NCI-H187 treated with DMSO at 0.1 percent for 48 hours (cell line): ENCODE measurements at places on chromosomes 6 and 20.

DNA sequence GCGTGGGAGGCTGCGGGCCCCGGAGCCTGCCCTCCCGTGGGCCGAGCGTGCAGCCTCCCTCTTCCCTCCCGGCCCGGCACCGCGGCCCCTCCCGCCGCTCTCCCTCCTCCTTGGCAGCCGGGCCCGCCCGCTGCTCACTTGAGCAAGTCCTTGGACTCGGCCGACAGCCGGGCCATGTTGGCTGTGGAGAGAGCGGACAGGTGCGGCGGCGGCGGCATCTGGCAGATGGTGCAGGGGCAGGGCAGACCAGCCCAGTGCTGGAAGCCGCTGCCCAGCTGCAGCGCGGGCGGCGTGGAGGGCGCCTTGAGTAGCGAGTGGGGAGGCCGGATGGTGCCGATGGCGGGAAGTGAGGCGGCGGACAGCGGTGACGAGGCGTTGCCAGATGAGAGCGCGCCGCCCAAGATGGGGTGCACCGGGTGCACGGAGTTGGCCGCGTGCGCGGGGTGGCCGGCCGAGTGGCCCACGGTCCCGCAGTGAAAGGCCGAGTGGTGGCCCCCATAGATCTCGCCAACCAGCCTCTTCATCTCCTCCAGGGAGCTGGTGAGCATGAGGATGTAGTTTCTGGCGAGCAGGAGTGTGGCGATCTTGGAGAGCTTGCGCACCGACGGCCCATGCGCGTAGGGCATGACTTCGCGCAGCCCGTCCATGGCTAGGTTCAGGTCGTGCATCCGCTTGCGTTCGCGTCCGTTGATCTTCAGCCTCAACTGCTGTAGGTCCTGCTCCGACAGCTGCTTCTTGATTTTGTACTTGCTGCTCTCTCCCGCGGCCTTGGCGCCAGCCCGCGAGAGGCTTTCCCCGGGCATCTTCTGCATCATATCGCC lies 766 bp downstream of the OLIG3 start:
- no peak for DNase-seq

DNA sequence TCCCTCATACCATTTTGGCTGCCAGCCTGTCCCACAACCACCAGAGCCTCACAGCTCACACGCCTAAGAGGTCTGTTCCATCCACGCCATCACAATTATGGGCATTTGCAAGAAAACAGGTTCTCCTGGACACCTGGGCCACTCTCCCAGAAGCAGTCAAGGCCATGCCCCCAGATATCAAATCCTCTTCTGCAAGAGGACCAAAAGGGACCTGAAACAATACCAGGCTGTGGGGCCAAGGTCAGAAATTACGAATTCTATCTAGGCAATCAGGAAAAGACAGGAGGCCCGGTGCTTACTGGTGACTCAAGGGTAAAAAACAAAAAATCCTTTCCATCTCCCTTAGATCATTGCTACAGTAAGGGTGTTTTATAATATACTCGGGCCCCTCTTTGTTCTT lies 69.8 kb downstream of the ZMYND8 start:
- no peak for DNase-seq

DNA sequence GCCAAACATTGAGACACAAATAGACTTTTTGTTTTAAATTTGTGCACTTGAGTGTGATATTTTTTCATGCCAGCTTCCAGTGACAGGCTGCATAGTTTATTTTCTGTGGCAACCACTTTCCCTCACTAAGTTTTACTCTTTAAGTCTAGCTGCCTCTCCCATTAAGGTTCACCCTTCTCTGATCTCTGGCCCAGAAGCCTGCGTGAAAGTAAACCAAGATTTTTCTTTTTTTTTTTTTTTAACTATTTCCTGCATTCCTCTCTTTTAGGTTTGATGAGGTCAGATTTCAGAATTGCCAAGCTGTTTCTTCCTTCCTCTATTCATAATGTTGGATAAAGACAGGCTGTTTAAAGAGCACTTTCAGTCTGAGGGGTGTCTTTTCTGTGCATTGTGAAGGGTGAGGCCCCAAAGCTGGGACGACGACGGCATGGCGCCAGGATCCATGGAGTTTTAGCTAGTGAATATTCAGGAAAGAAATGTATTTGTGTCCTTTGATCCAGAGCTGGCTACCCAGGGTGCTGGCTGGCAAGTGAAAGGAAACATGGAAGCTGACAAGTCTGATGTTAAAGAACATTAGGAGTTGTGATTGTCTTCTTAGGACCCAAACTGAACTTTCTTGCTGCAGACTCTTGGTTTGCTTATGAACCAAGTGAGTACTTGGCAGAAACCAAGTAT lies 50.7 kb downstream of the DOK5 start:
- DNase-seq: no peak

- no peak for DNase-seq
Measured at GRCh38 chr6:125931733-125932450, 24.7 kb upstream of the HINT3 start.

DNA sequence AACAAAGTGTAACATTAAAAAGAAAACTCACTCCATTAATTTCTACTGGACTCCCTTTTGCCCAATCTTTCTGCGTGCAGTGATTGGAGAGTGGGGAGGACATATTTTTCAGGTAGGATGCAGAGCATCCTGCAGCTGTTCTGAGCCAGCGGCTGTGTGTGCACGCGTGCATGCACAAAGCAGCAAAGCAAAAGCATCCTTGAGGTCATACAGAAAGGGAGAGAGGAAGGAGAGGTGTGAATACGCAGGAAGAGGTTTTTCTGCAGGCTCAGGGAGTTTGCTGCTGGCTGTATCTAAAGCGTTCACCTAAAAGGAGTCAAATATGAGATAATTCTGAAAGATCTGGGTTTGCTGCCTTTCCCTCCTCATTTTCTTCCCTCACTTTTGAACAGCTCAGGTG lies 108.4 kb downstream of the HUS1B start:
- DNase-seq: no peak

DNA sequence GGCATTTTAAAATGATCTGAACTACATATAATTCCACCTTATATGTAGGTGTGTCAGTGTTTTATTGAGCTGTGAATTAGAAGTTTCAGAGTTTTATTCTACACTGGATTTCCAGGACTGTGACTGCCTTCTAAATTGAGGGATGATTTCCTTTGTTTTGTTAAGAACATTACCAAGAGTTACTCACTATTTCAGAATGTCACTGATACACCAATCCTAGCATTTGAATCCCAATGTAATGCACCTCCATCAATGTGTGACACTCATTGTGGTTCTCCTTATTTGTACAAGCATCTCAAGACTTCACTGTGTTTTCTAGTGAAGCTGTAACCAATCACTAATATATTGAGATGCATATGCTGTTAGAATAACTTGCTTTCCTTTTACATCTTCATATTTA lies 86.8 kb downstream of the PLCB1 start:
- DNase-seq: no peak

- no peak for DNase-seq
Measured at GRCh38 chr6:66771626-66772025, 1064.6 kb upstream of the EYS start.

GRCh38 chr6:107931894-107932293 lies 26.1 kb downstream of the SEC63 start:
- peak; percentile 12 for DNase-seq

DNA sequence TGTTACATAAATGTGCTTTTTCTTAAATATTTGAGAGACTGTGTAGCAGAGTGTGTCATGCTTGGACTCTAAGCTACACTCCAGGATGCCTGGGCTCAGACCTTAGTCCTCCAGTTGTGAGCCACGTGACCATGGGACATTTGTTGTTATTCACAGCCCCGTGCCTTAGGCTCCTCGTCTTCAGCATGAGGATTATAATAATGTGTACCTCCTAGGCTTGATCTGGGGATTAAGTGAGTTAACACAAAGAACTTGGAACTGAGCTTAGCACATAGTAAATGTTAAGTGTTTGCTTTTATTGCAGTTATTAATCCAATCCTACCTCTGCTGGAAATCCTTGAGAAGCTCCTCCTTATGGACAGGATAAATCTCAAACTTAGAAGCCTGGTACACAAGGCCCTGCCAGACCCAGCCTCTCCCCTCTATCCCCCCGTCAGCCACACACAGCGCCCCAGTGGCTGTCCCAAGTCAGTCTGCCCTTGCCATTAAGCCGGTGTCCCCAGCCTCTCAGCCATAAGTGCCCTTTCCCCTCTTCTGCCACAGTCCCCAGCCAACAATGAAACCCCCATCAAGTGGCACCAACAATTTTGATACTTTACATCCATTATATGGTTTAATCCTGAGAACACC lies 177.5 kb downstream of the TMEM242 start:
- DNase-seq: no peak

DNA sequence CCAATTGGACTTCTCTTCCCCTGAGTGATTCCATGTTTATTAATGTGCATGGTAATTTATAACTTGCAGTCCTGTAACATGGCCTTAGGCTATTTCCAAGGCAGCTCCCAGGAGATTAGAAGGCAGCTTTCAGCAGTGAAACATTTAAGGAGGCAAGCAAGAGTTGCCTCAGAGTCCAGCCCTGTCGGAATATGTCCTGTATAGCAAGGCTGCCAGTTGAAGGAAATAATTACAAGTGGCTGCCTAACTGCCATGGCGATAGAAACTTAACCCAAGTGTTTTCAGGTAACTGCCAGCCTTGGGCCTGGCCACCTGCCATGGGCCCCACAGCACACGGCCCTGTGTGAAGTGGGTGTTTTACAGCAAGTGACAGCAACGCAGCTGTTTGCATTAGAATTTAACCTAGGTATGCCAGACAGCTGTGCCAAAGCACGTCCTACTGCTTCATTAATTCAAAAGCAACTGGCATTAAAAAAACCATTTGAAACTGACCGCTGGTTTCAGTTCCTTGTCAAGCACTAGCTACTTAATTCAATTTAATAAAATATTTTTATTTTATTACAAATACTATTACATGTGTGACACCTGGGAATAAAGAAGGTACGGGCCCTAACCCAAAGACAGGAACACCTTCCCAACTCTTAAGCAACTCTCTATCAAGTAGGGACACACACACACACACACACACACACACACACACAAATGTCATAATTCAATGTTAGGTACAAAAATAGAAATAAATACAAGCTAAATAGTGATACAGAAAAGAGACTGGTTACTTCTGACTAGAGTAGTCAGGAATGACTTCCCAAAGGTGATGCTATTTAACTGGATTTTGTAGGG lies 151.8 kb upstream of the HEY2 start:
- DNase-seq: peak; percentile 31

DNA sequence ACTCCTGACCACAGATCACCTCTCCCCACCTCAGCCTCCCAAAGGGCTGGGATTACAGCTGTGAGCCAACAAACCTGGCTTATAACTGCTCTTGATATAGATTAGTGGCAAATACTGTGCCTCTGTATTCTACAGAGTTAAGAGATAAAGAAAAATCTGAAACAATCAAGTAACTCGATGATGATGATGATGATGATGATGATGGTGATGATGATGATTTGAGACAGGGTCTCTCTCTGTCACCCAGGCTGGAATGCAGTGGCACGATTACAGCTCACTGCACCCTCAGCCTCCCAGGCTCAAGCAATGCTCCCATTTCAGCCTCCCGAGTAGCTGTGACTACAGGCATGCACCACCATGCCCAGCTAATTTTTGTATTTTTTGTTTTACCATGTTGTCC lies 66.3 kb upstream of the MAP7 start:
- DNase-seq: no peak

GRCh38 chr6:144134737-144135136 lies 15.6 kb upstream of the STX11 start:
- DNase-seq: no peak

DNA sequence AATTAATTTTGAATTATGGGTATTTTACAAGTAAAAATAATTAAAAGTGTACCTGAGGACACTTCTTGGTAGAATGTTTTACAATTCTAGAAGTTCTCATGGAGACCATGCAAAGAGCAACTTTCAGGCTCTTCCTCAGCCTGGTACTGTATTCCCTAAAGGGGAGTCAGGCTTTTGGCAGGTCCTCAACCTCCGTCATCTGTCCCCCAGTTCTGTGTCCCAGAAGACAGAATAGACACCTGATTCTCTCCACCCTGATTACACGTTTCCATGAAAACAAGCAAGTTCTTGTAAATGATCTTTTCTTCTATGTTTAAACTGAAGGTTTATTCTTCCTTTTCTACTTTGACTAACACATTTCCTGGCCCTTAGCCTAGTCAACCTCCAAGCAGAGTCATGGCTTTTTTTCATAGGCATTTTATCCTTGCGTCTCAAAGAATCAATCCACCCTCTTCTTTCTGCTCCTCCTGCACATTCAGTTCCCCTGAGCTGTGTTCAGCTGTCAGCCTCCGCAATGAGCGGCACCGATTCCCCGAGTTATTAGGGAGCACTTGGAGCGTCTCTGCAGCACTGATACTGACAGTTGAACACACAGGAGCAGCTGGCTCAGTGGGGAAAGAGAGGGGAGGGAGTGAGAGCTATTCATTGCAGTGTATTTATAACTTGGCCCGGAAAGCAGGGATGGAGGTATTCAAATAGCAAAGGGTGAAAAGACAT lies 1082.4 kb upstream of the MAP3K7 start:
- no peak for DNase-seq

DNA sequence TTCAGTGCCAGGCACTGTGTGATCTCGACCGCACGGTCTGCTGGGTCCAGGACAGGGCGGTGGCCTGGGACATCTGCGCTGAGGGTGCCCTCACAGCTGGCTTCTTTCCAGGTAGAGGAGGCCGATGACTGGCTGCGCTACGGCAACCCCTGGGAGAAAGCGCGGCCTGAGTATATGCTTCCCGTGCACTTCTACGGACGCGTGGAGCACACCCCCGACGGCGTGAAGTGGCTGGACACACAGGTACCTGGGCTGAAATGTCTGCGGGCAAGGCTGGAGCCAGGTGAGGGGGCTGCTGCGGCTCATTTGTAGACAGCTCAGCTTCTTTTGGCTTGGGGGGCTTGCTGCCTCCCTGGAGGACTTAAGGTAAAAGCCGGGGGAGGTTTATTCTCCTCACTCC lies 26.6 kb downstream of the PYGB start:
- no peak for DNase-seq

DNA sequence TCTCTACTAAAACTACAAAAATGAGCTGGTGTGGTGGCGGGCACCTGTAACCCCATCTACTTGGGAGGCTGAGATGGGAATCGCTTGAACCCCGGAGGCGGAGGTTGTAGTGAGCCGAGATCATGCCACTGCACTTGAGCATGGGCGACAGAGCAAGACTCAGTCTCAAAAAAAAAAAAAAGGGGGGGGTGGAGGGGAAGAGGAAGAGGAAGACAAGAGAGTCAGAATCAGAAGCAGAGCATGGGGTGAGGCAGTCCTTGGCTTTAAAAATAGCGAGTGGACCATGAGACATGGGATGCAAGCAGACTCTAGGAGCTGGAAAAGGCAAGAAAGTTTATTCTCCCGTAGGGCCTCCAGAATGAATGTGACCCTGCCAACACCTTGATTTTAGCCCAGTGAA lies 3.9 kb upstream of the SLC9A8 start:
- no peak for DNase-seq

GRCh38 chr20:5650280-5650691 lies 99.9 kb upstream of the SHLD1 start:
- no peak for DNase-seq

DNA sequence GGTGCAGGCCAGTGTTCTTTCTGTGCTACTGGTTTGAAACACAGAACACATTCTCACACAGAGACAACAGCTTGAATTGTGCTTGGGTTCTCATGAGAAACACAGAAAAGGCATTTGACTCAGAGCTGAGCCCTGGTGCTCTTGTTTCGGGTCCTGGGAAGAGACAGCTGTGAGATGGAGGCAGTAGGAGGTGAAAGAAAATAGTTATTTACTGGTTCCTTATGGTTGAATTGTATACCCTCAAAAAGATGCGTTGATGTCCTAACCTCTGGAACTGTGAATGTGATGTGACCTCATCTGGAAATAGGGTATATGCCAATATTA lies 87.1 kb upstream of the RPS6KA2 start:
- no peak for DNase-seq
